MG63 (cell line): ENCODE measurements at places on chromosomes 1 and 21.

DNA sequence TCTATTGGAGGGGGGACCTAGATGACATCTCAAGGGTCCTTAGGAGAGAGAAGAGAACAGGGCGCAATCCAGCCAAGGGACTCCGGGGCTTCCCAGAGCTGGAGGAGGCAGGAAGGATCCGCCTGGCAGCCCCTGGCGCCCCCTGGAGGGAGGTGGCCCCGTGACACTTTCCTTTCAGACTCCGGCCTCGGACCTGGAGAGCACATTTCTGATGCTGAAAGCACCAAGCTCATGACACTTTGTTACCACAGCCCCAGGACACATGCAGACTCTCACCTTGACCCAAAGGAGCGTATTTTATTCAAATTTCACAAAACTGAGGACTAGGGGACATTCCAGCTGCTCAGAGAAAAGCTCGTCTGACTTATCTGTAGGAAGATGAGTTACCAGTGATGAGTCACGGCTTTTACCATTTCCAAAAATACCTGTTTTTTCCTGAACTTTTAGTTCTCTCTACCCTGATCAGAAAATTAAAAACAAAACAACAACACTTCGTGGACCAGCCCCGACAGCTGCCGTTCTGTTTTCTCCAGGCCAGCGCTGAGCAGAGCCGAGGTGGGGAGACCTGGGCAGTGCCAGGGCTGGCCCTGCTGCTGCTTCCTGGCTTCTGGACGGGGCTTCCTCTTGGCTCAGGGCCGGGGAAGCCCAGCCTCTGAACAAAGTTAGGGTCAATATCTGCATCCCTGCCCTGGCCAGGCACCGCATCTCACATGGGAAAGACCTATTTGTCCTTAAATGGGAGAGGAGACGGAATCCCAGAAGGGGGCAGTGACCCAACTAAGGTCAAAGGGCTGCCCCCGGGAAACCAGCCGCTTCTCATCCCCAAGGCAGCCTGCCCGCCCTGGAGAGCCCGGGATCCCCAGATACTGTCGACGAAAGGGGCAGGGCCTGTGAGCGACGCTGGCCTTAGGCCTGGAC is 21.6 kb upstream of the POFUT2 start:
- peak; percentile 63 for DNase-seq

GRCh38 chr1:202756391-202756790 is 46.1 kb upstream of the SYT2 start:
- no peak for DNase-seq

GRCh38 chr1:59229138-59229537 is 67.8 kb upstream of the FGGY start:
- no peak for DNase-seq

- DNase-seq, result no peak
Measured at GRCh38 chr21:33334824-33335223, 10.1 kb downstream of the IFNAR1 start.

DNA sequence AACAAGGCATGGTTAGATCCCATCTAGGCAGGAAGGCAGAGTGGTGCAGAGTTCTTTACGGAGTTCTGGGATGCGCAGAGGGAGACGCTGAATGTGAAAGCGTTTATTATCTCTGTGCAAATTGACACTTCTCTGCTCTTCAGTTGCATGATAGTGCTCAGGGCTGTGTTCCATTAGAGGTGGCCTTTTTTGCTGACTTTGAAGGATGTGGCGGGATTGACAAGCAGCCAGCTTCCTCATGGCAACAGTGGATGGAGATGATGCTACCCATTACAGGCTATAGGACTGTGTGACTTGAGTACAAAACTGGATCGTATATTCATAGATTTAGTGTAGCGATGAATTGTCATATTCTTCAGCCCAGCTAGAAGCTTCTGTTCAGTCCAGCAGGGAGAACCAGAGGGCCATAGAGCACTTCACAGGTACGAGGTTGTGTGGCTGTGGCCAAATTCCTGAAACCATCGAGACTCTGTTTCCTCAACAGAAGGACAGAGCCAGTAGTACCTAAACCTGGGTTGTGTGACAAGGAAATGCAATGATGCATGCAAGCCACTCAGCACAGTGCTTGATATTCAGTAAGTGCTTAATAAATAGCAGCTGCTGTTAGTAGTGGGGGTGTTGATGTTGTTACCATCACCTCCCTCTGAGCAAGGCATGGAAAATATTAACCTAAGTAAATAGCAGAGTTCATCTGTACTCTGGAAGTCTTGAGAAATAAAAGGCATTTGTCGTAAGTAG is 430.0 kb upstream of the KAZN start:
- DNase-seq, result no peak
